ENCODE measurements at places on chromosomes 5 and 9.

DNA sequence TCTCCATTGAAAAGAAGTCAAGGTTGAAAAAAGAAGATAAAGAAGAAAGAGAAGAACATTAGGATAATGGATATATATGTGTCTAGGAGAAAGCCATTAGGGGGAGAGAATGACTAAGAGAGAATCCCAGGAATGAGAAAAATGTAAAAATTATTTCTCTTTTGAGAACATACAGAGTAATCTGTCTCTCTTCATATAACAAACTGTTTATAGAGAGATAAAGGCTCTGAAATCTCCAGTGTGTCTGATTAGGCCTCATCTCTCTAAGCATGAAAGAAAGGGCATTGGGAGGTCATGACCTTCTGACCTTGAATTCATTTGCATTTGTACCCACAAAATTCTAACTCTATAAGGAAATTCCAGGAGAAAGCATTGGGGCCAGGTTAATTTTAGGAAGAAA, 3.5 kb upstream of the MPDZ start:
- no peak for DNase-seq

DNA sequence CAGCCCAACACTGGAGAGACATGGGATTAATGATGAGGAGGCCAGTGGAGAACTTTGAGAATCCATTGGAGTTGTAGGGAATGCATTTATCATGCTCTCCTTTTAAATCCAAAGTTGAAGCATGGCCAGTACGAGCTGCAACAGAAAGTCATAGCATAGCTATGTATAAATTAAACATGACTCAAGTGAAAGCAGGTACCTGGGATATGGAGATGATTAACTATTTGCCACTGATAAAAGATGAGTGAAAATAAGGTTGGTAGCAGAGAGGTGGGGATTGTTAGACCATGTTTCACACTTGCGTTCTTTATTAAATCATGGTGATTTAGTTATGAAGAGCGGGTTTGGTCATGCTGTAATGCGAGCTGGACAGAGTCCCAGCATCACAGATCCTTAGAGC, 189.6 kb downstream of the ARHGEF28 start:
- no peak for DNase-seq

DNA sequence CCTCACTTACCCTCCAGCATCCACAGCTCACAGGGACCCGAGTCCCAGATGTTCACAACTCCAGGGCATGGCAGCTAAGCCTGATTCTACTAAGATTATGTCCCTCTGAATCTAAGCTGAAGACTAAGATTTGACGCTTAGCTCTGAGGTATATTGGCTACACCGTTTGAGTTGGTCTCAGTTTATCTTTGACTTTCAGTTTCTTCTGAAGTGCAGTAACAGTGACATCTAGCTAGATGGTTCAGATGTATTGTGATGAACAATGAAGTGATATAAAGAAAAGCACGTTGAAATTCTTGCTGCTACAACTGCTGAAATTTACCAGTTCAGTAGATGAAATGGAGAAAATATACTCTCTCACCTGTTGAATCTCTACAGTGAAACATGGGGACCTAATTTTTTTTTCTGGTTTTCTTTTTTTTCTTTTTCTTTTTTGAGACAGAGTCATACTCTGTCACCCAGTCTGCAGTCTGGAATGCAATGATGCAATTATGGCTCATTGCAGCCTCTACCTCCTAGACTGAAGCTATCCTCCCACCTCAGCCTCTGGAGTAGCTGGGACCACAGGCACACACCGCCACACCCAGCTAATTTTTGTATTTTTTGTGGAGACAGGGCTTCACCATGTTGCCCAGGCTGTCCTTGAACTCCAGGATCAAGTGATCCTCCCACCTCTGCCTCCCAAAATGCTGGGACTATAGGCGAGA, 15.7 kb downstream of the RFK start:
- DNase-seq: no peak

DNA sequence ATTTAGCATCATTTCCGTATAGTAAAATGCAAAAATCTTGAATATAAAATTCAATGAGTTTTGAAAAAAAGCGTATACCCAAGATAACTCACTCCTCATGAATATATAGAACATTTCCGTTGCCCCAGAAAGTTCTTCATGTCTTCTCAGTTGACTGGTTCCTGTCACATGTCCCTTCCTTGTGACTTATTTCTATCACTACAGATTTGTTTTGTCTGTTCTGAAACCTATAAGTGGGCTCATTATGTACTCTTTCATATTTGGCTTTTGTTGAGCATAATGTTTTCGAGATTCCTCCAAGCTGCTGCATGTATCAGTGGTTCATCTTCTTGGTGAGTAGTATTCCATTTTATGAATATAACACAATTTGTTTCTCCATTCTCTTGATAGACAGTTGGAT, 11.0 kb upstream of the HACD4 start:
- no peak for DNase-seq

GRCh38 chr5:95384485-95385213, 6.5 kb upstream of the FAM81B start:
- no peak for DNase-seq

DNA sequence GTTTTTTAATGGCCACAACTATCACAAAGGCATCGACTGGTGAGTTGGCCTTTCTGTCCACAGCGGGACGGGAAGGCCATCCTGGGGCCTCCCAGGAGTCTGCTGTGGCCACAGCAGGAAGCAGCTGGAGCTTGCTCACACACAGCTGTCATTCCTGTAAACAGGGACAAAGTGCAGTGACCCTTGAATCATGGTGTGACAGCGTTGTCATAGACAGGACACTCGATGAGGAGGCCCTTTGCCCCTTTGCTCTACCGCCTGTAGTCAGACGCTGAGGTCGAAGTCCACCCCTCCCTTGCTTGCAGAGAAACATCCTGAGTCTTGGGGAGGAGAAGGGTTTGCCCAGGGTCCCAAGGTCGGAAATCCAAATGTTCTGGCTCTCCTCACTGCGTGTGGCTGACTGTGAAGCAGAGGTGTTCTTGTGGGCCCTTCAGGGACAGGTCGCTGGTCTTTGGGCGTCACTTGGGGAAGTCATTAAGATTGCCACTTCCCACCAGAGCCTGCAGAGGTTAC, 35.1 kb downstream of the NDST1 start:
- no peak for DNase-seq

- DNase-seq: no peak
Measured at GRCh38 chr5:53246042-53246836, 136.7 kb upstream of the MOCS2 start.

GRCh38 chr5:1332461-1333001, 12.4 kb downstream of the CLPTM1L start:
- DNase-seq: no peak

DNA sequence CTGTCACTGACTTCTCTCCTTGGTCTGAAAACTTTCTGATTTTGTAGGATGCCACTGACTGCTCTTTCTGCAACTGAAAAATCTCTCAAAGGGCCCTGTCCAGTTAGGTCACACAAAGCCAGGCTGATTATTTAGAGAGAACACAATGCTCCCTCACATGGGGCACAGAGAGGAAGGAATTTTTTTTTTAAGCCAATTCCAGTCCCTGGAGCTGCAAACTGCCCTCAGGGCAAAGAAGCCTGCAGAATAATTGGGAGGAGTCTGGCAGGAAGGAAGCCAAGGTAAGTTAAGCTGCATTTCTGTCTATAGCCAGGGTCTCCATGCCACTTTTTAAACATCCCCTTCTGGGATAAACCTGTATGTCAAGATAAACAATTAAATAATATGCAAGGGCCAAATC, 305.5 kb downstream of the ZSWIM6 start:
- no peak for DNase-seq

DNA sequence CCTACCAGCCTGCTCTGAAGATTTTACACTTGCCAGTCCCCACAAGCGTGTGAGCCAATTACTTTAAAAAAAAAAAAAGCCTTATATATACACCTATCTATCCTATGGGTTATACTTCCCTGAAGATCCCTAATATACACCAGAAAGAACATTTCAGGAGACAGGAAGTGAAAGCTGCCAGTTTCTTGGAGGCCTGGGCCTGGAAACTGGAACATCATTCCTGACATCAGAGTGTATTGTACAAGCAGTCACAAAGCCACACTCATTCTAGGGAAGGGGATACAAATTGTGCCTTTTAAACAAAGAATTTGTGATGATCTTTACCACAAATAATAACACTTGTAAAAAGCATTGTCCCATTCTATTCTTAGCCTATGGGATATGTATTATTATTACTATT, 98.3 kb upstream of the FBN2 start:
- DNase-seq: no peak

GRCh38 chr5:137735555-137736284, at the start of gene KLHL3:
Gene KLHL3 (minus strand): TSS chr5:137736089. CDS start chr5:137735646, 443 bp downstream.
- DNase-seq: no peak

GRCh38 chr5:60196385-60197113, 303.0 kb upstream of the PDE4D start:
- no peak for DNase-seq

- peak; percentile 74 for DNase-seq
Measured at GRCh38 chr5:6820851-6821479, 107.7 kb downstream of the TENT4A start.

DNA sequence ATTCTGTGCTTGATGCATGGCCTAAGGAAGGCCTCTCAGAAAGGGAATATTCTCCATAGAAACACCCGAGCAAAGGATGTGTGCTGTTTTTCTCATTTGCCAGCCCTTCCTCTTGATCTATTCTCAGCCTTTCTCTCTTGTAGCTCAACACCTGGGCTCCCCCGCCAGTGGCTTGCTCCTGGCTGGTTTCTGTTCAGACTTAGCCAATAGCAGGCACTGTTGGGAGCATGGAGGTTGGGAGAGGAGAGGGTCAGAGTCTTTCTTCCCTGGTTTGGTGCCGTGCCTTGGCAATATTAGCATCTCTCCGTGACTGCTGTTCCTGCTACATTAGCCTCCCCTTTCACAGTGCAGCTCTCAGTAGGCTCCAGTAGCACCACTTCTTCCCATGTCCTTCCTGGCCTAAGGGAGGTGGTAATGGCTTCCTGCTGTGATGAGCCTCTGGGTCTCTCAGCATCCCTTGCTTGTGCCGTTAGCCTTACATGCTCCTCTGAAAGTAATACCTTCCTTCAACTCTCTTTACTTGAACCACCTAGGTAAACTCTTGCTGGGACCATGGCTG, 269.7 kb upstream of the GAS1 start:
- DNase-seq: no peak

GRCh38 chr9:113591899-113592625, 128.5 kb downstream of the RGS3 start:
- no peak for DNase-seq

- no peak for DNase-seq
Measured at GRCh38 chr9:100370064-100370723, 17.5 kb upstream of the TEX10 start.

- DNase-seq: no peak
Measured at GRCh38 chr9:127910613-127911205, 6.1 kb downstream of the ST6GALNAC4 start.

GRCh38 chr9:36008774-36009300, 27.9 kb upstream of the RECK start:
- DNase-seq: peak; percentile 34

DNA sequence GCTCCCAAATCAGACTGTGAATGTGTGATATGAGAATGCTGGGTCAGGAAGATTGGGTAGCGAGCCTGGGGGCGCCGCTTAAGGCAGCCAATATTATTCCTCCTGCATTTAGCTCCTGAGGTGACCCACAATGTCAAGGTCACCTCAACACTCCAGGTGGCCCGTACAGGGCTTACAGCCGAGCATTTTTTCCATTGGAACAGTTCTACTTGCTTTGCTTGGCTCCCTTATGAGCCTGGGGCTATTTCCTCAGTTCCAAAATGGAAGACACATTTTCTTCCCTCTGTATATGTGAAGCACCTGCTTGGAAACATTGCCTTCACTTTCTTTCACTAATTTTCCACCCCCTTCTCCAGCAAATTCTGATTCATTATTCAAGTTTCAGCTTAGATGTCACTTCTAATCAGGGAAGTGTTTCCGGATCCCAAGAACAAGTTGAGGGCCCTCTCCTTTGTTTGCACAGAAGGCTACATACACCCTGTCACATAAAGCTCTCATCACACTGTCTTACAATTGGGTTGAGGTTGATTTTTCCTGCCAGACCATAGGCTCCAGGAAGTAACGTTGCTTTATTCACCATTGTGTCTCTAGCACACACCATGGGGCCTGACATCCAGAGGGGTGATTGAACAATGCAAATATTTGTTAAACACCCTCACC, 330.2 kb downstream of the PIK3R1 start:
- DNase-seq: no peak

DNA sequence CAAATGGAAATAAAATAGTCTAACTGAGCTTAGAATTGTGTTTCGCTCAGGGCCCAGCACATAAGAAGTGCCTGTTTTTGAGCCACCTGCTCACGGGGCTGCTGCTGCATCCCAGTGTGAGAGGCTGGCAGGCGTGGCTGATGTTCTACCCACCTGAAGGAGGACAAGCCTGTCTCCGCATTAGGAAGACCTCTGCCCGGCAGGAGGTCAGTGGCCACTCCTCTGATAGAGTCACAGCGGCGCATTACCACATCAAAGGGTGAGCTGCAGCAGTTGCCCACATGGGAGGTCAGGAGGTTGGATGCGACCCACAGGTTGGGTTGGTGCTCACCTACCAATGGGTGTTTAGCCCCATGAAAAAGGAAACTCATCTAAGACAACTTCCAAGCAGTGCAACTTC, 3.7 kb upstream of the SLC6A7 start:
- no peak for DNase-seq

- no peak for DNase-seq
Measured at GRCh38 chr5:4048398-4048797, 452.8 kb downstream of the IRX1 start.

DNA sequence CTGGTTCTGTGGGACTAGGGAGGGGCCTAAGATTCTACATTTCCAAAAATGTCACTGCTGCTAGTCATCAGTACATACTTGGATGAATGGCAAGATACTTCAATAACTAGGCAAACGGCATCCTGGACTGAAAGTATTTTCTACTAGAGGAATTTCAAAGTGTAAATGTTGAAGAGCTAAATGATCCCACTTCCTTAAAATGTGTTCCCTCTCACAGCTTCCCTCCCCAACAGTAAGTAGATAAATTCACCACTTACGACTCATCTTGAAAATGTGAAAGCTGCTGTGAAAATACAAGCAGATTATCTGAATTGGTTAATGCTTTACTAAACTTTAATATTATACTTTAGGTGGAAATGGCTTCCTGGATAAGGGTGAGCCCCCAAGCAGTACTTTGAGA, 1571.5 kb upstream of the WWC1 start:
- DNase-seq: no peak

DNA sequence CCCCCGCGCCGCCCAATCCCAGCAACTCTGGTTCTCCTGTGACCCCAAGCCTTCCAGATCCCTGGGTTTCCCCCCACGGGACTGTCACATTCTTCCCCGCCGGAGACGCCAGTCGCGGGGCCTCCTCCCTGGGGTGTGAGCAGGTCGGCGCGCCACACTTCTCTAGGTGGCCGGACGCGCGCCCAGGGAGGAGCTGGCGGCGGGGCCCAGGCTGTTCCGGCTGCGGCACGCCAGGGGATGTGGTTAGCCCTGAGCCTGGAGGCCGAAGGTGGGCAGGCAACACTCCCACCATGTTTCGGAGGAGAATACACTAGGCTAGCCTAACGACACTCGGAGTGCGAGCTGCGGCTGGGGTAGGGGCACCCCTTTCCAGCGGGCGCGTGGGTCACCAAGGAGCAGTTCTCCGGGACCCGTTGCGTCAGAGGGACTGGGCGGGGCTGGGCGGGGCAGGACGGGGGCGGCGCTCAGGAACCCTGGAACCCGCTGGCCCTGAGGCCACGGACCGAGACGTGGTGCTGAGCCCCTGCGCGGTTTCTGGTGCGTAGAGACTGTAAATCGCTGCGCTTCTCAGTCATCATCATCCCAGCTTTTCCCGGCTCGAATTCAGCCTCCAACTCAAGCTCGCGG, at the start of gene SLC27A6:
Gene SLC27A6, plus strand, starts transcription at position 478 of the 627 bp plus-strand sequence. CDS start 650 bp downstream, outside the sequence.
- no peak for DNase-seq

All from NCI-H2081 treated with DMSO at 0.1 percent for 48 hours (cell line).